ENCODE measurements at places on chromosomes 12 and 14.

DNA sequence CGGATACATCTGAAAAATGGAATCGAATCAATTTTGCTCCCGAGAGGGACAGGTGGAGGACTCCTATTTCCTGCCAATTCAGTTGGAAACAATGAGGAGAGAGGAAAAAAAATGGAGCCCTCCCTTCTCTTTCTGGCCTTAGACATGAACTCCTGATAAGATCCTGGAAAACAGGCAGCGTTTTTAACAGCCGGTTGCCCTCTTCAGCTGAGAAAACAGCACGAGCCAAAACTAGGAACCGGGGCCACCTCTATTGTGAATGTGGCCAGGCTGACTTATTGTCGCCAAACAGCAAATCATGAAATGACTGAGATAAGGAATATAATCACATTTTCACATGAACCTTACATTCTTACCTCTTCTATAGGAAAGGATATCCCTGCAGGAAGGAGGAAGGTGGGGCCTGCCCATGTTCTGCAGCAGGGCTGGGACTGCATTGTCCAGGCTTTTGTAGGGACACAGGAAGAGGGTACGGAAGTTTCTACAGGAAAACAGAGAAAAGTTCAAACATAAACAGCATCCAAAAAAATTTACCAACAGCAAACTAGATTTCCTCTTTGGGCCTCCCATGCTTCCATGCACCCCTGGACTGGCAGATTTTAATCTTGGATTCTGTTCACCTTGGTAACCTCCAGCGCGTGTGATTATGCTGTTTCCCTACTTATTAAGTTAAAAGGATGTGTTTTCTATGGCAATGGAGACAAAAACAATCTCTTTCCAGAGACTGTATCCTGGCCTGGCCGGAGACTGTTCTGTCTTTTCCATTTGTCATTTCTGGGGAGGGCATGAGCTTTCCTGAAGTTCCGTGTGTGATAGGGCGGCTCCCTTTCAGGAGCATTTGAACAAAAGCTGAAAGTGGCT, 29.0 kb upstream of the ELK3 start:
- DNase-seq = no peak

- DNase-seq = no peak
Measured at GRCh38 chr12:130816097-130816496, 23.0 kb downstream of the STX2 start.

DNA sequence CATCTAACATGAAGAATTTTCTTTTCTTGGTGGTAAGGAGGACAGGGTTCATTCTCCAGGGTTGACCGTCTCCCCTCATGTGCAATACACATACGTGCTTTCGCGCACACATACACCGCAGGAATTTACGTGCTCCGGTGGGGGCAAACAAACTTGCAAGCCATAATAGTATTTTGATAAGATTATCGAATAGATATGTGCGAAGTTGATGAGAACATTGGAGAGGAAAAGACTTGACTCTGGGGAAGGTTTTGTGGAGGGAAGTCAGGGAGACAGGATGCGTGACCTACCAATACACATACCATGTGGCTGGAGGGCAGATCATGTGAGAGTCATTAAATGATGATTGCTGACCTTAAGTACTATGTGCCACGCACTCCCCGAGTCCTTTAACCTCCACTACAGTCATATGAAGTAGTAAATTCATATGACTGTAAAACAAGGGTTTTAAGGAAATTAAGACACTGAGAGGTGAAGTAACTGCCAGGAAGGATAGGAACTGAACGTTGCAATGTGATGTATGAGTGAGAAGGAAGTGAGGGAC, 921 bp downstream of the RAD51B start:
- DNase-seq = peak; percentile 36

GRCh38 chr12:93352321-93352720, 25.4 kb upstream of the NUDT4 start:
- no peak for DNase-seq

- DNase-seq = peak; percentile 77
Measured at GRCh38 chr12:92702754-92703679, at the start of gene PLEKHG7. Gene PLEKHG7, plus strand, starts transcription at chr12:92702989. Its CDS starts 3,643 bp downstream, at chr12:92706632.

- DNase-seq = no peak
Measured at GRCh38 chr14:105072381-105072861, 7.2 kb upstream of the GPR132 start.

DNA sequence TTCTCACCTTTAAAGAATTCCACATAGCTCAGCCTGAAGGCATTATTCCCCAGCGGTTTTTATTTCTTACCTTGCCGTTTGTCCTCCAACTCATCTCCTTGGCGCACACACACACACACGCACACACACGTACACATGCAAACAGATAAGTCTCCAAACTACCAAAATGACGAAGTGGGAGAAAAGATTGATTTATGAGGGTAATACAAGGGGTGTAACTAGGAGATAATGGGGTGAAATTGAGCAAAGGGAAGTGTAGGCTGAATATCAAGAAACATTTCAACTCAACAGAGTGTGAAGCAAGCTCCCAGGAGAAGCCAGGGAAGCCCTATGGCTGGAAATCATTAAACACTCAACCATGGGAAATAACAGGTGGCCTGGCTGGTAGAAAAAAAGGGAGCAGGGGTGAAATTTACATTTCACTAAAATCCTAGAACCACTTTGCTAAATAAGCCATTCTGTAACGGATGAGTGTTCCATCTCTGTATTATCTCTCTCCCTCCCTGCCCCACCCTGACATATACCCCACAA, 41.0 kb downstream of the GRIN2B start:
- no peak for DNase-seq

GRCh38 chr14:58151133-58152013, 640 bp downstream of the ARMH4 start:
- no peak for DNase-seq

- peak; percentile 48 for DNase-seq
Measured at GRCh38 chr14:106530423-106531107, 1004.2 kb downstream of the TMEM121 start.

DNA sequence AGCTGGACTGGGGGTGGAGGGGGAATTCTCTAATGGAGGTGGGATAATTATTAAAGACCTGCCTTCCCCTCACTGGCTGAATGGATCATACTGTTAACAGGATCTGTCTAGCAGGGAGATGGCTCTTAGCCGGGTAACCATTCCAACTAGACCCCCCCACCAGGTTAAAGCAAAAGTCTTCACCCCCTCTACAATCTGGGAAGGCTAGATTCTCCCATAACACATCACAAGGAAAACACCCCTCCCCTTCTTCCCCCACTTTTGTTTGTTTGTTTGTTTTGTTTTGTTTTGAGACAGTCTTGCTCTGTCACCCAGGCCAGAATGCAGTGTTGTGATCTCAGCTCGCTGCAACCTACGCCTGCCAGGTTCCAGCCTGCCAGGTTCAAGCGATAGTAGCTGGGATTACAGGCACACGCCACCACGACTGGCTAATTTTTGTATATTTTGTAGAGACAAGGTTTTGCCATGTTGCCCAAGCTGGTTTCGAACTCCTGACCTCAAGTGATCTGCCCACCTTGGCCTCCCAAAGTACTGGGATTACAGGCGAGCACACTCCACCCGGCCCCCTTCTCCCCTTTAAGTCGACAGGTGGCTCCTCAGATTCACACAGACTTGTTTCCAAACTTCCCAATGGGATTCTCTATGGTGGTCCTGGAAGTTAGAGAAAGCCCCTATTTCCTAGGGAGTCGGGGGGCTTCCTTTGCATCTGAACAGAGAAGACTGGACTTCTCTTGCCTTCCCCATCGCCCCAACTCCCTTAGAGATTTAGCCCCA, 3.5 kb upstream of the BAZ2A start:
- no peak for DNase-seq

- no peak for DNase-seq
Measured at GRCh38 chr12:113071135-113072112, 14.9 kb downstream of the DTX1 start.

GRCh38 chr14:59776468-59776867, 94.1 kb downstream of the RTN1 start:
- no peak for DNase-seq

GRCh38 chr12:76768576-76768975, 4.7 kb downstream of the ZDHHC17 start:
- DNase-seq = no peak

- DNase-seq = no peak
Measured at GRCh38 chr12:117069926-117070900, 29.0 kb downstream of the TESC start.

GRCh38 chr12:33988913-33989312, 33.4 kb upstream of the ALG10 start:
- DNase-seq = no peak

DNA sequence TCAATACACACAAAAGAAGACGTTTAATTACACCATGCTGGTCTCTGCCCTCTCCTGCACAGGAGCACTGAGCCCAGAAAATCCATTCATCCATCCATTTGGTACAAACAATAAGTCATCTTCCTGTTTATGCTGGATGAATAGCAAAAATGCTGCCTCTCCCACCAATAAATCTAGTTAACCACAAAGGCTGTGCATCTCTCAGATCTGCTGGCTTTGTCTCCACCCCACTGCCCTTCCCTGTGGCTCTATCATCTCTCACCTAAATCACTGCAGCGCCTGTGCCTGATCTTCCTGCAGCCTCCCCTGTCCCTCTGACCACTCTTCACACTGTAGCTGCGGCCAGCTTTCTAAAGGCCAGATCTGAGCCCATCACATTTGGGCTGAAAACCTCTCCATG, 72.9 kb upstream of the DDX11 start:
- no peak for DNase-seq

DNA sequence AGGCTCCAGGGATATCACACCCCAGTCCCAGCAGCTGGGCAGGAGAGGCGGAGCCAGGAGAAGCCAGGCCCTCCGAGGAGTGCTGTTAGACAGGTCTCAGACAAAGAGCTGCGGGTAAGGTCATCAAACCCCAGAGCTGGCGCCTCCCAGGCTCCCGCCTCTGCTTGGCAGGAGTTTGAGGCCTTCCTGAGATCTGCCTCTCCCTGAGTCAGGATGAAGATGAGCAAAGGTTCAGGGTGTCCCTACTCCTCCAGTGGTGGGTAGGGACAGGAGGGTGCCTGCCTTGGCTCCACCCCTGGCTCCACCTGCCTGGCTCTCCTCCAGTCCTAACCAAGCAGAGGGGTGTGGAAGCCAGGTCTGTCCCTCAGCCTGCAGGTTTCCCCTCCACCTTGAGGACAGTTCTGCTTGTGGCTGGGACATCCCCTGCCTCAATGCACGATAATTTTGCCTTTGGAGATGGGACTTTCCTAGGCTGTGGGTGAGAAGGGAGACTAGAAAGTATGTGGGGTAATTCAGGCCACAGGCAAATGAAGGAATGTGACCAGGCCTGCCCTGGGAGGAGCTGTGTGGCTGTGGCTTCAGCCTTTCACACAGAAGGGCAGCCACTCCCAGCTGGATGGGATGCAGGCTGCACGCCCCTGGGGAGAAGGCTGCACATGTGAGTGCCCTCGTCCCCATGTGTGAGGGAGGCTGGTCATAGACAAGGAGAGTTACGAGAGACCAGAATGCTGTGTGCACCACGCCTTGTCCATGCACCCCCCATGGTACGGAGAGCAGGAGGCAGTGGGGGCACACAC, 2.2 kb downstream of the PLEKHG6 start:
- peak; percentile 82 for DNase-seq

DNA sequence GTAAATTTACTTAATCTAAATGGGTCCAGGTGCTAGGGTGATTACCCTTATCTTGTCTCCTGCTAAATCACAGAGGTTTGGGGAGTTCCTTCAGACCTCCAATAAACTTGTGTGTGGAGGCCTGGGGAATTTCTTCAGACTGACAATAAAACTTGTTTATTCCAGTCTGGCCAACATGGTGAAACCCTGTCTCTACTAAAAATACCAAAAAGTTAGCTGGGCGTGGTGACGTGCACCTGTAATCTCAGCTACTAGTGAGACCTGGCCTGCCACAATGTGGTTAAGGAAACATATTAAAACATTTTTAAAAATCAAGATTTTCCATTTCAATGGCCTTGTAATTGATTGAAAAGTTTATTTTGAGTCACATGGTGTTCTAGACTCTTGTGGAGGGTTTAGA, 126.9 kb upstream of the FGD4 start:
- no peak for DNase-seq

DNA sequence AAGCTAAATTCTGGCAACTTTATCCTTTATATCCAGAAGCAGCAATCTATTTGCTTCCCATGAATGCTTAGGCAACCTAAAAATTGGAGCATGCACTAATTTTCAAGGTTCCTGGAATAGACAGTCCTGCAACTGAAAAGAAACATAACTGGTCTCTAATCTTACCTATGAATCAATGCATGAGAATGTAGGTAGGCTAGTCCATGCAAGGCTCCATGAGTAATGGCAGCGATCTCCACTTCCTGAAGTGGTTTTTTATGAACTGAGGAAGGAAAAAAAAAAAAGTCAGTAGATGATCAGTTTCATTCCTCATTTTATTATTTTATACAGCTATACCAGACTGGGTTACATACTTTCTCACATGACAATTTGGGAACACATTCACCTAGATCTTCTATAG, 102.0 kb downstream of the PEBP1 start:
- no peak for DNase-seq
